ENCODE measurements at places on chromosomes 4 and X.

- peak; percentile 43 for DNase-seq
Observed at GRCh38 chr4:24583451-24584210, 723 bp downstream of the DHX15 start.

DNA sequence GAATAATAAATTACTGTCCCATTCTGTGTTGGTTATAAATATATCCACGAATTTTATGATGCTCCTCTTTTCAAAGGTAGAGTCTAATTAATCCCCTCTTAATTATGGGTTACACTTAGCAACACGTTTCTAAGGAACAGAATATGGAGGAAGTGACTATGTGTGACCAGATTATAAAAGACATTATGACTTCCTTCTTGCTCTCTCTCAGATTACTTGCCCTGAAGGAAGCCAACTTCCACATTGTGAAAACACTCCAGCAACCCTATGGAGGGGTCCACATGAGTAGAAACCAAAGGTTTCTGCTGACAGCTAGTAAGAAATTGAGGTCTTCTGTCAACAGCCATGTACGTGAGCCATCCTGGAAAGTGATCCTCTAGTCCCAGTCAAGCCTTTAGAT lies 59.3 kb downstream of the WDFY3 start:
- peak; percentile 13 for DNase-seq

DNA sequence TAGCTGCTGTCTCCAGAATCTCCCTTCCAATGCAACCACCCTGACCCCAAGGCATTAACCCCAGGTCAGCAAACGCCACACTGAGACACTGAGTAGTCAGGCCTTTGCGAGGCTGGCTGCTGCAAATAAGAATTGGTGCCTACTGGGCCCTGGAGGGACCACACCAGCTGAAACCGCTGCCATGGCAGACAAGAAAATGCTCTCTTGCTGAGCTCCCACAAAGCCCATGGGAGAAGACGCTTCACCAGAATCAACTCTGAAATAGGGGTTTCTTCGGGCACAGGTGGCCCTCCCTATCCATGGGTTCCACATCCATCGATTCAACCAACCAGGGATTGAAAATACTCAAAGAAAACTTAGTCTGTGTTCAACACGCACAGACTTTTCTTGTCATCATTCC lies 26.7 kb upstream of the CRMP1 start:
- DNase-seq = no peak

GRCh38 chr4:120691536-120691935 lies 231.0 kb downstream of the PRDM5 start:
- DNase-seq = no peak

GRCh38 chr4:140834839-140835495 lies 78.8 kb upstream of the TBC1D9 start:
- DNase-seq = no peak

DNA sequence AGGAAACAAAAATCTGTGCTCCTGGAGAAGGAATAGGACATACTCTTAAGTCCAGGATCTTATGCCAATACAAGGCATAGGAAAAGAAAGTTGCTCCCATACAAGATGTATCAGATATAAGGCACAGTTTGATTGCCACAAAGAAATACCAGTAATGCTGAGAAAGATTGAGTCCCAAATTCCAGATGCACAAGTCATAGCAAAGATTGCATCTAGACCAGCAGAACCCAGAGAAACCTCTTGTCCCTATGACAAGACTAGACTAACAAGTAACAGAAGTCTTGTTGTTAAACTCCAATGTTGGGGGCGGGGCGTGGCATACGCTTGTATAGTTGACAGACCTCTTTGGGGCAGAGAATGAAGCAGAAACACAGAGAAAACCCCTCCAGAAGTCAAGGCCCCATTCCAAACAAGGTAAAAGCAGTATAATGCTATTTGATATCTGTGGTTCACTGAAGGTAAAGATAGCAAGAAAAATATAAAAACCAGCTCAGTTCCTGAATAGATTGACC lies 671.5 kb upstream of the GRIA3 start:
- DNase-seq = no peak
